Smooth muscle cell of trachea (primary cell): ENCODE measurements at places on chromosomes 1 and 21. TPM values are rescaled to one million over a fixed set of nuclear protein-coding genes. Genes with fewer than 3 reads are reported as not detected.

Gene SLC2A5
- 2.0 and 13.2 TPM in 2 replicates for total RNA-seq

Gene C4BPA
- not detected in 2 replicates for total RNA-seq

Gene SAMSN1
- 0.15 and 0.17 TPM in 2 replicates for total RNA-seq

Gene BNIPL
- under 0.01 and 0.17 TPM in 2 replicates for total RNA-seq

Gene REG4
- not detected in 2 replicates for total RNA-seq

Gene S100A8
- total RNA-seq, result not detected in 2 replicates

Gene THBS3
- 28.2 and 28.4 TPM in 2 replicates for total RNA-seq

Gene UBE2U
- total RNA-seq, result not detected in 2 replicates

Gene GPR52
- 0.50 and 1.5 TPM in 2 replicates for total RNA-seq

Gene HFM1
- 0.17 and 0.73 TPM in 2 replicates for total RNA-seq

Gene RXRG
- 0.17 TPM in 1 of 2 replicates, not detected in the other for total RNA-seq

Gene CCDC24
- total RNA-seq, result 3.6 and 3.8 TPM in 2 replicates

Gene SRM
- 29.9 and 31.6 TPM in 2 replicates for total RNA-seq

Gene KIAA0040
- total RNA-seq, result under 0.01 and 0.17 TPM in 2 replicates

Gene PADI4
- not detected in 2 replicates for total RNA-seq

Gene CD48
- total RNA-seq, result not detected in 2 replicates

Gene FTCD
- 1.7 TPM in 1 of 2 replicates, not detected in the other for total RNA-seq

Gene TRIM46
- total RNA-seq, result 6.0 and 7.1 TPM in 2 replicates

Gene SLC6A9
- 1.6 and 7.4 TPM in 2 replicates for total RNA-seq

Gene FMO4
- 1.2 and 6.7 TPM in 2 replicates for total RNA-seq

Gene SPRR3
- not detected in 2 replicates for total RNA-seq

Gene C8B
- total RNA-seq, result not detected in 2 replicates

Gene MYCL
- 0.15 and 1.5 TPM in 2 replicates for total RNA-seq

Gene OR2G6
- total RNA-seq, result not detected in 2 replicates

Gene LHX4
- 0.17 TPM in 1 of 2 replicates, not detected in the other for total RNA-seq

Gene PAPPA2
- 0.44 and 2.2 TPM in 2 replicates for total RNA-seq
